A673 (cell line): ENCODE measurements at places on chromosomes 5 and 9.

GRCh38 chr9:35618325-35618727 lies at the start of gene CD72:
Gene CD72 (minus strand): TSS chr9:35618413. CDS start chr9:35618303, 110 bp downstream.
- DNase-seq = no peak

DNA sequence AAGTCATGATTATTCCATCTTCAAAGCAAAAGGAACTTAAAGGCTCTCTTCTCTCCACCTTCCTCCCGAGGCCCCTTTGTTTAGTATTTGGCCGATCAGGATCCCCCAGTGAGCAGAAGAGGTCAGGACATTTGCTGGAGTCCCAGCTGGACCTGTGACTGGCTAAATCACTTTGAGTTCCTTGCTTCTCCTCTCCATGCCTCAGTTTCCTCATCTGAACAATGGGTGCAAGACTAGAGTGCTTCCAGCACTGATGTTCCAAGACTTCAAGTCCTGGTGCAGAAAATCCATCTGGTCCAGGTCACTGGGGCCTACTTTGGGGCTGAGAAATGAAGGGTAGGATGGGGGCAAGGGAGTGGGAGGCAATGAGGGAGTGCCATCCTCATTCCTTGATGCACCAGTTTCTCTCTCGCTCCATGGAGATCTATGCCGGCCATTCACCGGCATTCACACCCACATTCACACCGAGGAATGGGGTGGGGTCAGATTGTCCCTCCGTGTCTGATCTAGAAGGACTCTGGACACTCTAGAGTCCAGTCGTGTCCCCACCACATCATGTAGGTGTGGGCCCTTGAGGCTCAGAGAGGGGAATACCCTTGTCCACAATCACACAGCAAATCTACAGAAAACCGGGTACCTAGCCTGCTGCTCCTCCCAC lies 38.7 kb upstream of the IL17B start:
- DNase-seq = no peak

DNA sequence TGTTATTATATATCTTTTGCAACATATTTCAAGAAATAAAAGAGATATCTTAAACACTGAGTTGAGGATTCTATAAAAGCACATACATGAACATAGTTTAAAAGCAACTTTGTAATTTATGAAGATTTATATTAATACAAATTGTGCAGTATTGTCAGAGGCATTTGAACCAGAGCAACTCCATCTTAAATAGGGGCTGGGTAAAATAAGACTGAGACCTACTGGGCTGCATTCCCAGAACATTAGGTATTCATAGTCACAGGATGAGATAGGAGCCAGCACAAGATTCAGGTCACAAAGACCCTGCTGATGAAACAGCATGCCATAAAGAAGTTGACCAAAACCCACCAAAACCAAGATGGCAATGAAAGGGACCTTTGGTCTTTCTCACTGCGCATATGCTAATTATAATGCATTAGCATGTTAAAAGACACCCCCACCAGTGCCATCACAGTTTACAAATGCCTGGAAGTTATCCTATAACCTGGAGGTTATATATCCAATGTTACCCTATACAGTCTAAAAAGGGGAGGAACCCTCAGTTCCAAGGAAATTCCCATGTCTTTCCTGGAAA lies 320.2 kb downstream of the FAM170A start:
- DNase-seq = no peak

- no peak for DNase-seq
Measured at GRCh38 chr5:23977365-23977764, 470.0 kb downstream of the PRDM9 start.
